ENCODE measurements at places on chromosomes 16 and 17.

- no peak for DNase-seq
Measured at GRCh38 chr16:49834531-49835151, 21.3 kb downstream of the ZNF423 start.

DNA sequence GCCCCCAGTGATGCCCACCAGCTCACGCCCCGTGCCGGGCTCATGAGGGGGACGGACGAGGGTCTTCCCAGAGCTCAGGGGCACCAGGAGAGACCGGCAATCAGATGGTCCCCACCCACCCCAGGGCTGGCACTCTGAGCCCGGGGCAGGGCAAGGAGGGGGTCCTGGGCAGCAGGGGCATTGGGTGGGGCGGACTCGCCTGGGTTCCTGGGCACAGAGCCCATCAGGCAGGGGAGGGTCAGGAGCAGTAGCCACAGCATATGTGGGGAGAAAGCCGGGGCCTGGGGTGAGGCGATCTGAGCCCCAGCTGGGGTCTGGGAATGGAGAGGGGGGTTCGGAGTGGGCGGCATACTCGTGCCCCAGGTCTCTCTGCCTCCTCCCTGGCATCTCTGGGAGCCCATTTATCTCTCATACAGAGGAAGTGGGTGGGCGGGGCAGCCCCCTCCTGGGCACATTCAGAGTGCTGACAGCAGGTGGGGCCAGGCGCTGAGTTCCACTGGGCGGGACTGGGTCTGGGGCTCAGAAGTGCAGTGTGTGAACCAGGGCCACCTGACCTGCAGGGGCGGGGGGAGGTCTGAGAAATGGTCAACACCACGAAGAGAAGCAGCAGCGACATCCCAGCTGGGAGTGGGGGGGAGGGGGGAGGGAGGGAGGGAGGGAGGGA lies 20.5 kb upstream of the UBE2I start:
- no peak for DNase-seq

DNA sequence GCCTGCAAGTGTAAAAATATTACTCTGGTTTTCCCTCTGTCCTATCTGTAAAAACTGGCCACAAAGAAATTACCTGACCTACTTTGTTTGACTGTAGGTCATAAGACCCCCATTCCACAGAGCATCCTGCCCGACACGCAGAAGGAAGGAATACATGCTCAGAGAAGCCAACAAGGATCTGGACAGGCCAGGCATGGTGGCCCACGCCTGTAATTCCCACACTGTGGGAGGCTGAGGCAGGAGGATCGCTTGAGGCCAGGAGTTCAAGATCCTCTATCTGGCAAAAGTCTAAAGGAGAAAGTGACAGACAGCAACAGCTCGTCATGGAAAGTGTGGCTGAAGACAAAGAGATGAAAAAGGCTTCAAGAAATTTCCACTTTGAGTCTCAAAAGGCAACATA lies 78.2 kb upstream of the RNU2-1 start:
- DNase-seq, result no peak

DNA sequence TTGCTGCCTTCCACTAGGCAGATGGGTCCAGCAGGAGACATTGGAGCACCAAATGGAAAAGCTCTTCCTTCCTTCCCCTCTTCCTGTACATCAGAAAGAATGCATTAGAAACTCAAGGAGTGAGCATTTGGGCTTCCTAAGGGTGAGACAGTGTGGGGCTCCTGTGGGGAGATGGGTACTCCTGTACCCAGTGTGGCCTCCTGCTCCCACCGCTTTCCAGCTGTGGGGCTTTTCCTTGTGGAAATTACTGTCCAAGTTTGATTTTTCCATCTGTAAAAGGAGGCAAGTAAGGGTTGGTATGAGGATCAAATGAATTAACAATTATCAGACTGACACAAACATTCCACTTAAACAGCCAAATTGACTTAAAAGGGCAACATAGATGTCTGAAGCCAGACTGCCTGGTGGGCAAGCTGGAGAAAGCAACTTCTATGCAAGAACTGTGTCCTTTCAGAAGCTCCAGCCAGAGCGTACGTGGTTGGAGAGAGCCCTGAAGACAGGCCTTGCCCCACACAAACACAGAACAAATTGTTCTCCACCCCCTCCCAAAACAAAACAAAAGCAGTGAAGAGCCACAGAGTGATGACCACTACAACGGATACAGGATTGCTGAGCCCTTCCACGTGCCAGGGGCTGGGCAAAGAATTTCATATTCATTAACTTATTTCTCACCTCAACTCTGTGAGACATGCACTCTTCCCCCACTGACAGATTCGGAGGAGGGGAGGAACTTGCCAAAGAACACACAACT lies 23.1 kb upstream of the ALDH3A1 start:
- no peak for DNase-seq

Data from EL (cell line).